ENCODE measurements at places on chromosomes 13 and 19. TPM values are rescaled to one million over a fixed set of nuclear protein-coding genes. Genes with fewer than 3 reads are reported as not detected.

The SIGLEC14 gene
- 0.64 TPM for polyA plus RNA-seq

- DNase-seq: no peak
Observed at GRCh38 chr13:77323858-77324257, 3.0 kb downstream of the MYCBP2 start.

GRCh38 chr13:20121159-20121525, 39.7 kb downstream of the GJA3 start:
- no peak for DNase-seq

GRCh38 chr13:72255908-72256307, 388.9 kb upstream of the DACH1 start:
- DNase-seq: peak; percentile 8

DNA sequence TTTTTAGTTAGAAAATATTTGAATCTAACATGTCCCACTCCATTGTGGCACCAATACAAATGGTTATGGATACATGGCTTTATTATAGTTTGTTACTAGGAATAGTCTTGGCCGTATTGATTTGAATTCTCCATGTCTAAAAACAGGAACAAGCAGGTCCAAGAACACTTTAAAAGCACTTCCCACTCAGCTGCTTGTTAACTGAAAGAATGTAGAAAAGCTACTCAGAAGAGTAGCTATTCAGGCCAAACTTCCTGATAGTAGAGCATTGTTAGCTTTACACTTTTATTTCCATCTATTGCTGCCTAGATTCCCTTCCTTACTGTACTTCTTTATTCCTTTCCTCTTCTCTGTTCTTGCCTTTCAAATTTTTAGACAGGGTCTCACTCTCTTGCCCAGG, 6.9 kb downstream of the PIBF1 start:
- no peak for DNase-seq

DNA sequence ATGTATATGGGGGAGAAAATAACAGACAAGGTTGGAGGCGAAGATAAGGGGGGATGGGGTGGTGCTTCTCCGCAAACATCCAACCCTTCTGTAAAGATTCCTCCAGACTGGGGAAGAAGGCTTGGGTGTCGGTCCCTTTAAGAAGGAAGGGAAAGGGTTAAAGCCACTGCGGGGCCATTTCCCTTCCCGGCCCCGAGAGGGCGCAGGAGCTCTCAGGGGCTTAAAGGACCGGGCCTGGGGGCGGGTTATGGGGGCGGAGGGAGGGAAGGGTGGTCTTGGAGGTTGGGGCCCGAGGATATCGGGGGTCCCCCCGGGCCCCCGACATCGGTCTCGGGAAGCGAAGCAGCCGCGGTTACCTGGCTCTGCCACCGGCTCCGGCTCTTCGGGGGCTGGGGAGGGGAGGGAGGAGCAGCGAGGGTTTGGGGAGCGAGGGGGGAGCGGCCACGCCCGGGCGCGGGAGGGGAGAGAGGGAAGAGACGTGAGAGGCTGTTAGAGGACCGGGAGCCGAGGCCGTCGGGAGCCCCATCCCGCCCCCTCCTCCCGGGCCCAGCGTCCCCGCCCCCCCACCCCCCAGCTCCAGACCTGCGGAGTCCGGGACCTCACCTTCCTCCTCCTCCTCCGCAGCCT, 2.8 kb downstream of the TNNT1 start:
- DNase-seq: no peak

GRCh38 chr13:98239162-98240076, 62.4 kb upstream of the RNF113B start:
- no peak for DNase-seq

- no peak for DNase-seq
Observed at GRCh38 chr13:40208517-40208916, 457.9 kb downstream of the FOXO1 start.

DNA sequence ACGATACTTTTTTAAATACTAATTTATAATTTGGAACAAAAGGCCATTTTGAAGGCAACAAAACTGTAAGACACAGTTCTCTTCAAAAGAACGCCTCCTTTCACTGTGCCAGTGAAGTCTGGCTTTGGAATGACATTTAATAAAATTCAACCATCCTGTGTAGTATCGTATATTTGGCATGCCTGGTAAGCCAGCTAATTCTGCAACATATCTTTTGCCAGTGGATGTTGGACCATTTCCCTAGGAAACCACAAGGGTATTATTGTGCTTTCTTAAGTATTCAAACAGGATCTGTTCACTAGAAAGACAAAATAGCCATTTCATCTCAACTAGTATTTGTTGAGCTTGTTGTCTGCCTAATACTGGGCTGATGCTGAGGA, 111.6 kb downstream of the RGCC start:
- DNase-seq: no peak

The TNNI3 gene
- 3.4 TPM for polyA plus RNA-seq

The STARD13 gene
- 33.0 TPM for polyA plus RNA-seq

GRCh38 chr13:98478189-98479129, 98.4 kb downstream of the STK24 start:
- no peak for DNase-seq

The TMPRSS9 gene
- polyA plus RNA-seq: 0.45 TPM

- no peak for DNase-seq
Observed at GRCh38 chr19:35869327-35870123, 1.2 kb downstream of the APLP1 start.

GRCh38 chr13:31209172-31209840, 9.5 kb downstream of the B3GLCT start:
- peak; percentile 52 for DNase-seq

DNA sequence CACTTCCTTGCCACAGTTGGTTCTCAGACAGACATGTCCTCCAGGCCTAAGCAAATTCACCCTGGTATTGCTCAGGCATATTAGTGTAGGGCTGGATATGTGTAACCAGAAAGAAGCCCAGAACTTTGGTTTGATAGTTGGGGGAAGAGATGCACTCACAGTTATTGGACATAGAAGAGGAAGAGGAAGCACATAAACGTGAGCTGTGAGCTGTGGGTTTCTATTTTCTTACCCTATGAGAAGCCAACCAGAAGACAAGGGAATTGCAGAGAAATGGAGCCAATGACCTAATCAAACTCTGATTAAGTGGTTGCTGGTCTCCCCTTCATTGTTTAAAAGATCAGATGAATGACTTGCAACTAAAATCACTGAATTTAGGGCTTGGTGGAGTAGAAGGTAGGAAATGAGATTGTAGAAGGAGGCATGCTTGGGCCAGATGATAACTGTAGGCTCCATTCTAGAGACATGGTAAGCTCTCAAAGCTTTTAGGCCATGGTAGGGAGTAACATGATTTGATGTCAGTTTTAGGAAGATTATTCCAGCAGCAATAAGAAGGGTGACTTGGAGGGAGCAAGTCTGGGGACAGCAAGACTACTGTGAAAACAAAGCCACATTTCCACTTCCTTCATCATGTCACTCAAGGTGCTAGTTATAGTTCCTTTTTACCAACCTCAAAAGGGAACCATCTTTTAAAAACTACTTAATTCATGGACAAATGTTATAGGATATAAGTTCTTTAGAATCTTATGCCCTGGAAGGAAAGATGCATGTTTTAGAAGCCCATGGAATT, 24.1 kb upstream of the WDFY2 start:
- no peak for DNase-seq

GRCh38 chr13:102877303-102877702, 31.5 kb downstream of the ERCC5 start:
- DNase-seq: no peak

DNA sequence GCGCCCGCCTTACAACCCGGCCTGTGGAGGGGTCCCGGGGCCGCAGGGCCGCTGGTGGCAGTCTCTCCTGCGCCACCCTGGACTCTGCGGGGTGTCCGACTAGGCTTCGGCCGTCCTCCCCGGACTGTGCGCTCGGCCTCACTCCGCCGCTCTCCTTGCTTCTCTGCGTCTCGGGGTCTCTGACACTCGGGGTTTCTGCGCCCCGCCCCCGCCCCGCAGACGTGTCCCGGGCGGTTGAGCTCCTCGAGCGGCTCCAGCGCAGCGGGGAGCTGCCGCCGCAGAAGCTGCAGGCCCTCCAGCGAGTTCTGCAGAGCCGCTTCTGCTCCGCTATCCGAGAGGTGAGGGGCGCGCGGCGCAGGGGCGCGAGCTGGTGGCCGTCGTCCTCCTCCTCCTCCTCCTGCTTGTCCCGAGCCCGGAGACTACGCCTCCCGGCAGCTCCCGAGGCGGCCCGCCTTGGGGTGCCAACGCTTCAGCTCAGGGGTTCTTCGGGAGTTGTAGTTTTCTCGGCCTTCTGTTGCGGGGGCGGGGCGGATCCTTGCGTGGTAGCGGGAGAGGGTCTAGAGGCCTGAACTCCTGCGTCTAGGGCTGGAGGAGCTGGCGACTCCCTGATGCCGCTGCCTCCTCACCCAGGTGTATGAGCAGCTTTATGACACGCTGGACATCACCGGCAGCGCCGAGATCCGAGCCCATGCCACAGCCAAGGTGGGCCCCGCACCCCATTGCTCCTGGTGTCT, 627 bp downstream of the LIN7B start:
- no peak for DNase-seq

GRCh38 chr19:48716562-48717291, 2.8 kb downstream of the MAMSTR start:
- no peak for DNase-seq

The CACNG7 gene
- 0.23 TPM for polyA plus RNA-seq

DNA sequence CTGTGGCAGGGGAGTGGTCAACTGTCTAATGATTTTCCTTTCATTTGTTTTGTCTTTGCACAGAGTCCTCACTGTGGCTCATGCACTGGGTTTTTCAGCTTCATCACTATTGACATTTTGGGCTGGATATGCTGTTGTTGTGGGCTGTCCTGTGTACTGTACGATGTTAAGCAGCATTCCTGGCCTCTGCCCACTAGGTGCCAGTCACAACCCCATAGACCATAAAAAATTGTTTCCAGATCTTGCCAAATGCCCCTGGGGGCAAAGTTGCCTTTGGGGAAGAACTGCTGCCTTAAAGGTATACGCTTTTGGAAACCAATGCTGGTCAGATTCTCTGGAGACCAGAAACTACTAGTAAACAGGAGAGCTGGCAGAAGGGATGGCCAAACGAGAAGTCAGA, 310.4 kb downstream of the SPRY2 start:
- no peak for DNase-seq

The KLF2 gene
- 37.8 TPM for polyA plus RNA-seq

The ZNF442 gene
- 7.1 TPM for polyA plus RNA-seq

DNA sequence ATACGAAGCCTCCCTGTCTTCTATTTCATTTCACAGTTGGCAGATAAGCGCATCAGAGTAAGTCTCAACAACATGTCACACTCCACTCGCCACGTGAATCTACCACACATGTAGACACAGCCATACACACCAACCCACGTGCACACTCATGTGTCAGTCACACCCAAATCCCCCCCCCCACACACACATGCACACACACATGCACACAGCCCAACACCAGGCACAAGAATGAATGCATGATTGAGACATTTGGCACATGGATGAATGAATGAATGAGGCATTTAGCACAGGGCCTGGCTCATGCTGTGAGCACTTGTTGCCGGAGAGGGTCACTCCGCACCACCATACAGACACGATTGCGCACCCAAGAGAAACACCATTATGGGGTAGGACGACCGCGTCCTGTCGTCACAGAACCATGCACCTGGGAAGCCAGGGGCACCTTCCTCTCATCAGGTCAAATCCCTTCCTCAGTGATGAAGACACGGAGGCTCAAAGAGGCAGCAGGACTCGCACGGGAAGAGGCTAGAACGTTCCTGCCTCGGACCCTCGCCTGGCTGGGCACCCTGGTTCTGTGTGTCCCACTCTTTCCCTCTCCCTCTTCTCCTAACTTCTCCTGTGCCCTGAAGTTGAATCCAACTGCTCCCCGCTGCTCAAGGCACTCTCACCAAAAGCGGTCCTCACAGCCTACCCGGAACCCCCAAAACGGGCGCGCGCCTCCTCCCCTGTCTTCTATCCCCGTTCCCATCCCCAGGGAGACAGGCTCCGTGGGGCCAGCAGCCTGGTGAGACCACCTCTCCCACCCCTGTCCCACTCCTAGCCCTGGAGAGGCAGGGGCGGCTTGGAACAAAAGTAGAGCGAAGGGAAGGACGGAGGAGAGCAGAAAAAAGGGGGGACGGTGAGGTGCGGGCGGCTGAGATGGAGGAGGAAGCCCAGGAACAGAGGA, 1.3 kb downstream of the MEIS3 start:
- DNase-seq: no peak
